Tibial artery (tissue), 4 donors: ENCODE measurements at places on chromosomes 2 and 18.
A peak's percentile ranks its signal among the peaks of the same experiment; 100 is the strongest.

GRCh38 chr2:215080545-215080944 is 57.9 kb downstream of the ABCA12 start:
- no peaks in the 10 kb centered on the region for H3K36me3 ChIP-seq
- H3K4me3 ChIP-seq, result no peak overlapping the region
- no peak overlapping the region for H3K27ac ChIP-seq
- no peaks in the 10 kb centered on the region for H3K27me3 ChIP-seq
- H3K4me1 ChIP-seq, result no peaks in the 10 kb centered on the region

DNA sequence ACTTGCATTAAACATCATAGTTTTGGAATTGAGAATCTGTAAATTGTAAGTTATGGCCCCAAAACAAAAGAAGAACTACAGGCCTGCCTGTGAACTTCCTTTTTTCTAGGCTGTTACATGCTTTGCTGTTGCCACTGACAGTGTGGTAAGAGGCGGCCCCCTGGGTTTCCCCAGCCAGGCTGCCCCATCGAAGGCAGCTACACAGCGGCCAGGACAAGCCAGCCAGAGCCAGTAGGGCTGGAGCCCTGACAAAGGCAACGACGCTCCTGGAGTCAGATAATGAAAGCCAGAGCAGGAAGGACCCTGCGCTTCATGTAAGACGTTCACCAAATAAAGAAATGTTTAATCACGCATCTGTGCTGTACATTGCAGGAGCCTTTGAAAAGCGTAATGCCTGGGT is 55.0 kb downstream of the ANKRD44 start:
- peak; percentile 84 for DNase-seq
- H3K27ac ChIP-seq, result peak overlapping the region; percentile 41
- no peaks in the 10 kb centered on the region for H3K36me3 ChIP-seq
- H3K27me3 ChIP-seq, result no peaks in the 10 kb centered on the region

DNA sequence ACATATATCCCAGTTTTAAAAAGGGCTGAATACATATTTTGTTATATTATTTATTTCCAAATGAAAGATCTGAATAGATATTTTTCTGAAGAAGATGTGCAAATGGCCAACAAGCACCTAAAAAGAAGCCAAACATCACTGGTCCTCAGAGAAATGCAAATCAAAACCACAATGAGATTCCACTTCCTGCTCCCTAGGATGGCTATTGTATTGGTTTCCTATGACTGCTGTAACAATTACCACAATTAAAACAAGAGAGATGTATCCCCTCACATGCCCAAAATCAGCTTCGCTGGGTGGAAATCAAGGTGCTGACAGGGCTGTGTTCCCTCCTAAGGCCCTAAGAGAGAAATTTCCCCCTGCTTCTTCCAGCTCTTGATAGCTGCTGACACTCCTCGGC is 23.2 kb downstream of the ABCB11 start:
- no peak for DNase-seq
- H3K4me3 ChIP-seq, result no peak overlapping the region

- no peak overlapping the region for H3K27ac ChIP-seq
- no peak overlapping the region for H3K4me3 ChIP-seq
- H3K36me3 ChIP-seq, result no peaks in the 10 kb centered on the region
- H3K4me1 ChIP-seq, result no peaks in the 10 kb centered on the region
- no peak for DNase-seq
Observed at GRCh38 chr2:225025917-225026571, 16.2 kb downstream of the DOCK10 start.

- H3K27ac ChIP-seq, result no peak overlapping the region
- H3K27me3 ChIP-seq, result no peaks in the 10 kb centered on the region
- peaks cover 37% of the 10 kb centered on the region for H3K36me3 ChIP-seq
- no peaks in the 10 kb centered on the region for H3K4me1 ChIP-seq
- H3K4me3 ChIP-seq, result no peak overlapping the region
Observed at GRCh38 chr2:241157841-241158545, 7.7 kb downstream of the PPP1R7 start.

- H3K4me3 ChIP-seq, result no peak overlapping the region
- no peaks in the 10 kb centered on the region for H3K27me3 ChIP-seq
- H3K36me3 ChIP-seq, result no peaks in the 10 kb centered on the region
- DNase-seq, result no peak
Observed at GRCh38 chr2:9232886-9233285, 26.3 kb downstream of the ASAP2 start.

- H3K27ac ChIP-seq, result peak overlapping the region; percentile 65
- peak; percentile 66 for DNase-seq
- H3K27me3 ChIP-seq, result no peaks in the 10 kb centered on the region
- no peaks in the 10 kb centered on the region for H3K36me3 ChIP-seq
- H3K4me3 ChIP-seq, result no peak overlapping the region
Observed at GRCh38 chr18:63148449-63149301, 170.9 kb downstream of the BCL2 start.

DNA sequence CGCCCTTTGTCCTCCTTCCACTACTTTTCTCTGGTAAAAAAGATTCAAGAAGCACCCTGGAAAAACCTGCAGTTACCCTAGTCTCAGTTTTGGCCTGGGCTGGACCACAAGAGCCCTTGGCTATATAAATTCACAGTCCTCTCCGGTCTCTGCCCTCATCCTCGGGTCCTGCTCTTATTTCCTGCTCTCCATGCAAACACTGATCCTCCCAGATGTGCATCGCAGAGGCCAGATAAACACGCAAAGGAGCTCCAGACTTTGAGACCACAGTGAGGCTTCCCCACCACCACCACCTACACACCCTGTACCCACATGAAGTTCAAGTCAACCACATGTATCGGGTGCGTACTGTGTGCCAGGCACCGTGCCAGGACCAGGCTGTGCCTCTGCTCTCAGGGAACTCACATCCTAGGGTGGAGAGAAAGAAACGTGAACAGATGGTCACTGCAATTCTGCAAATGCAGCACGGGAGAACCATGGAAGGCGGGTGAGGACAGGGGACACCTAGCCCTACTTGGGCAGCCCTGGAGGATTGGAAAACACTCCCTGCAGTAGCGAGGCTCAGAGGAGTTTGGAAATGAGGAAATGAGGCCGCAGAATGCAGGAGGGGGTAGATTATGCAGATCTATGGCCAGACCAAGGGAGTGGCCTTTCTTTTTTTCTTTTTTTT is 7.4 kb downstream of the CTDSP1 start:
- peaks cover 22% of the 10 kb centered on the region for H3K36me3 ChIP-seq
- H3K27me3 ChIP-seq, result no peaks in the 10 kb centered on the region
- peak; percentile 90 for DNase-seq
- H3K27ac ChIP-seq, result peak overlapping the region; percentile 89
- H3K4me3 ChIP-seq, result peak overlapping the region; percentile 48

DNA sequence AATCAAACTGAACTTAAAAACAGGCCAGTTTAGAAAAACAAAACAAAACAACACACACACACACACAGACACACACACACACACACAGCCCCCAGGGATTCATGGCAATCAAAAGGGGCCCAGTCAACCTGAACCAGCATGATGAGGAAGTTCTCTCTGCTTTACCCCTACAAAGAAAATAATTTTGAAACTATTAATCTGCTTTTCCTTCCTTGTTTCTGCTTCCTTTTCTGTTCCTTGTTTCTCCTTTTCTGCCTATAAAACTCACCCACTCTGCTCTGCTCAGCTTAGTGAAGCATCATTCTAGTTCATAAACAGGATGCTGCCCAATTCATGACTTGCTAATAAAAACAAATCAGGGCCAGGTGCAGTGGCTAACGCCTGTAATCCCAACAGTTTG is 203.1 kb downstream of the RAB3GAP1 start:
- no peak for DNase-seq
- no peaks in the 10 kb centered on the region for H3K27me3 ChIP-seq
- H3K36me3 ChIP-seq, result no peaks in the 10 kb centered on the region
- H3K4me3 ChIP-seq, result no peak overlapping the region
- H3K4me1 ChIP-seq, result no peaks in the 10 kb centered on the region

- H3K4me1 ChIP-seq, result peaks cover 22% of the 10 kb centered on the region
- no peak overlapping the region for H3K4me3 ChIP-seq
- peak overlapping the region; percentile 56 for H3K27ac ChIP-seq
- H3K36me3 ChIP-seq, result no peaks in the 10 kb centered on the region
- H3K27me3 ChIP-seq, result no peaks in the 10 kb centered on the region
- DNase-seq, result no peak
Observed at GRCh38 chr2:241859017-241859435, 332 bp upstream of the PDCD1 start.

DNA sequence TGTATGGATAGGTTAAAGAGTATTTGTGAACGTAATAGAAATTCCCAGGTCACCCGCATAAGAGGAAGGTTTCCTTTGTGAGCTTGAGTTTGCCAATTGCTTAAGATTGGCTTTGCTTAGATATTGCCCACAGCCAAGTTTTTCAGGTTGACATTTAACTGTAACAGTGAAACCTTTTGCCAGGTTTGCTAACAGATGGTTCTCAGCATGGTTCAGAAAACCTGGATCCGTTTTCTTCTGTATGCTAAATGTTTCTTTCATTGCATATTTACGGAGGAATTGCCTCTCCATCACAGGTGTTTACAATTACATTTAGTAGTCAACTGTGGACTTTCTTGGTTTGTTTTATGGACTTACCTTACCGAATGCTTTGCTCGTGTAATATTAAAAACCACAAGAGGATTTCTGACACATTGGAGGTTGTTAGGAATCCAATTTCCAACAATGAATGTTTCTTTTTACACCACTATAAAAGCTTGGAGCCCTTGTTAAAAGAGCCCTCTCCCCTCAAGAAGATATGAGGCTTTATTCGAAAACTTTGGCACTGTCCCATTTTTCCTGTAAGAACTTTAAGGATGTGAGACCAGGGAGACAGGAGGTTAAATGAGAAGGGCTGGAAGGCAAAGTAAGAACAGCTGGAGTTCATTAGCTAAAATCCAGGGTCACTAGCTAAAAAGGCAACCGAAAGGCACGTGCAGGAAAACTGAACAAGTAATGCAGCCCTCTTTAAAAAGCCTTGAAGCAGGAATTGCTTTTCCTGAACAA is 7.8 kb downstream of the CDK15 start:
- no peak overlapping the region for H3K4me3 ChIP-seq
- DNase-seq, result no peak
- H3K4me1 ChIP-seq, result no peaks in the 10 kb centered on the region
- no peak overlapping the region for H3K27ac ChIP-seq
- no peaks in the 10 kb centered on the region for H3K27me3 ChIP-seq

DNA sequence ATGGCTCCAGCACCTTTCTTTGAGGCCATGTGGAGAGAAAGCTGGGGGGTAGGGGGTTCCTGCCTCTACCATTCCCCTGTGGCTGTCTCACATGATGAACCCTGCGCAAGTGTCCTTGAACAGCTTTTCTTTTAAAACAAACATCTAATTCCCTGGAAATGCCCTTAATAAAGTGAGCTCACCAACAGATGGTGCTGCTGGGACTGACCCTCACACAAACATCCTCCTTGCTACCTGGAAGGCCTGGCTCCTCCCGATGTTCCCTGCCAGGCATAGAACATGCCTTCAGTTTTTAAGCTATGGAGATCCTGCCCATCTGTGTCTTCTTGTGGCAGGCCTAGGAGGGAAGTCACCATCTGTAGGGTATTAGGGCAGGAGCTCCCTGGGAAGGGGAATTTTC is 60.7 kb upstream of the GATA6 start:
- no peaks in the 10 kb centered on the region for H3K4me1 ChIP-seq
- no peaks in the 10 kb centered on the region for H3K36me3 ChIP-seq
- H3K27ac ChIP-seq, result no peak overlapping the region
- H3K4me3 ChIP-seq, result no peak overlapping the region

- no peaks in the 10 kb centered on the region for H3K4me1 ChIP-seq
- H3K27ac ChIP-seq, result no peak overlapping the region
- no peak for DNase-seq
- no peak overlapping the region for H3K4me3 ChIP-seq
- peaks cover 2% of the 10 kb centered on the region for H3K27me3 ChIP-seq
Observed at GRCh38 chr2:8022908-8023640, 658.8 kb upstream of the ID2 start.

DNA sequence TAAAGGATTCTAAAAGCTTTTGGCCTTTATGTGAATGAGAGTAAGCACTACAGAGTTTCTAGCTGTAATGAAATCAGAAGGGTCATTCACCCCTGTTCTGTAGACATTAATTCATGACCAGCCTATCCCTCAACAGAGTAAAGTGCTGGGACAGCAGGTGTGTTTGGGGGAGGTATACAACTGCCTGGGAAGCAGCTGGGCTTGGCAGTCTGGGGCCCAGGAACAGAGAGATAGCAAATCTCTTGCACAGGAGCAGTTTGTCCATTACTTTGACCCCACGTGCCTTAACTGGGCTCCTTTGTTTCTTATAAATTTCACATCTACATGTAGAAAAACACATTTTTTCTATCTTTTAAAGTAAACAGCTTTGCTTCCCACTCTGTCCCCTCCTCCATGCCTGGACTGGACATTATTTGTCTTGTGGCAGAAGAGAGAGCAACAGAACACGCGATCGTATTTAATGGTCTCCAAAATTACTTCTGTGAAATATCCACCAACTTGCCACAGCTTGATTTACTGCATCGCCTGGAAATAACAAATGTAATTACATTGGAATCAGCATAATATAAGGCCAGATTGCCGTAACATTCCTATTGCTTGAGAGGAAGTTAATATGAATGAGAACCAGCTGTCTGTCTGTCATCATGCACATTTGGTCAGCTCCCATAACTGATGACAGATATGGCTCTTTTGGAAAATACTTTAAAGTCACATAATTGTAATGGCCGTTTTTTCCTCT is 263.8 kb downstream of the RBM43 start:
- H3K36me3 ChIP-seq, result no peaks in the 10 kb centered on the region
- no peaks in the 10 kb centered on the region for H3K4me1 ChIP-seq
- no peaks in the 10 kb centered on the region for H3K27me3 ChIP-seq
- H3K27ac ChIP-seq, result no peak overlapping the region

GRCh38 chr2:27185331-27186026 is 26.4 kb upstream of the ATRAID start:
- peaks cover 3% of the 10 kb centered on the region for H3K4me1 ChIP-seq
- no peaks in the 10 kb centered on the region for H3K36me3 ChIP-seq
- peak; percentile 84 for DNase-seq
- no peaks in the 10 kb centered on the region for H3K27me3 ChIP-seq

DNA sequence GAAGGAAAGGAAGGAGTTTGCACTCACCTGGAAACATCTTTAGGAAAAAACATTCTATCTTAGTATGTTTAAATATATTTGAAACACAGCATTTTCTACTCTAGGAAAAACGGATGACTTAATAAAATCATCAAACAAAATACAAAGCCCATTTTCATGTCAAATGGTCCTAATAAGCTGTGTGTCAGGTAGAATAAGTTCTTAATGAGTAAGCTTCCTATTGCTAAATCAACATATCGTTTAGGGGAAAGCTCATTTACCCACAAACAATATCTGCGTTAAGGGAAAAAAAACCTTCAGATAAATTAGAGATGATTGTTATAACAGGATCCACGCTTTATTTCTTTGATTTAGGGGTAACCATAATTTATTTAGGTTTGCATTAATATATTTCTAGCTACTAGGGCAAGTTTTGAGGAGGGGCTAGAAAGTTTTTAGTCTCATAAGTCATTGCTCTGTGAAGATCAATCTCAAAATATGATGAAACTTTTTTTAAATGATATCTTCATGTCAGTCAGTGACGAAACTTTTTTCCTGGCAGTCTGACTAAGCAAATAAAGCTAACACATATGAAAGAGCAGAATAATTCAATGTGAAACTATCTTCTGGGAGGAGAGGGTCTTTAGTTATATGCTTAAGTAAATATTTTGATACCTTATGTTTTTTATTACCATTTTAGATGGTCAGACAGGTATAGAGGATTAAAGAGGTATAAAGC is 147.1 kb downstream of the WDSUB1 start:
- H3K27ac ChIP-seq, result no peak overlapping the region
- no peak for DNase-seq
- H3K4me1 ChIP-seq, result no peaks in the 10 kb centered on the region
- no peak overlapping the region for H3K4me3 ChIP-seq

- no peak overlapping the region for H3K4me3 ChIP-seq
- no peak for DNase-seq
- no peaks in the 10 kb centered on the region for H3K4me1 ChIP-seq
Observed at GRCh38 chr18:55435592-55435991, 152.4 kb downstream of the TCF4 start.
